ENCODE measurements at places on chromosomes 5 and 9. TPM values are rescaled to one million over a fixed set of nuclear protein-coding genes. Genes with fewer than 3 reads are reported as not detected.

GRCh38 chr9:93810028-93810971, 144.9 kb downstream of the BARX1 start:
- no peak for DNase-seq

GRCh38 chr9:127693143-127693542, 13.6 kb upstream of the CFAP157 start:
- no peak for DNase-seq

- no peak for DNase-seq
Observed at GRCh38 chr5:68957591-68957990, 136.2 kb upstream of the SLC30A5 start.

CSF2 gene
- not detected for total RNA-seq

- DNase-seq, result peak; percentile 88
Observed at GRCh38 chr9:130701059-130702022, 7.8 kb downstream of the EXOSC2 start.

DNA sequence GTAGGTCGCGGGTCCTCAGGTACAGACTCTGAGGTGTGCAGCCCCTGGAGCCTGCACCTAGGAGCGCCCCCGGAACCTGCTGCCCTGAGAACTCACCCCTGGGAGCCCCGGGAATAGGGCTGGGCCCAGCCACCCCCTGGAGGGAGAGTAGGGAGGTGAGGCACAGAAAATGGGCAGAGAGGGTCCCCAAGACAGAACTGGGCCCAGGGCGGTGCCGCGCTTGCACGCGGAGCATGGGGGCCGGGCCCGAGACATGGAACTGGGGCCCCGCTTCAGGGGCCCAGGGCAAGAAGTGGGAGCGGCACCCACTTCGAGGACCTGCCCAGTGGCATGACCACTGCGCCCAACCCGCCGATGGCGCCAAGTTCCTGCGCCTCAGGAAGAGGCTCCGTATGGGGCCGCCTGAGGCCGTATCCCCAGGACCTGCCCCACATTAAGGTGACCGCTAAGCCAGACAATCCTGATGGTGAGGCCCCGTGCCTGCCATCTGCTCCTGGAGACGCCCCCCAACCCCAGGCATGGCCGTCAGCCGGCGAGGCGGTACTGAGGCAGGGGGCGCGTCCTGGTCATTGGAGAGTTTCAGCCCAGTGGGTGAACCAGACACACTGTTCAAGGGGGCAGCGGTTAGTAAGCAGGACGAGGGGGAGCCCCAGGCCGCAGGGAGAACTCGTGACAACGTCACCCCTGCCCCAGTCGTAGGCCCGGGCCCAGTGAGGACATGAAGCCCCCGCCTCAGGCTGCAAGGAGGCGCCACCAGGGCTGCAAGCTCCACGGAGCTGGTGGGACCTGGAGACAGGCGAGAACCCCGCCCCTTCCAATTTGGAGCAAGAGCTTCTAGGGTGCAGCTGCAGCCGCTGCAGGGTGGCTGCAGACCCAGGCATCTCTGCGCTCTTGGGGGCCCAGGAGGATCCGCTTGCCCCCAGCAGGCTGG, 89.5 kb upstream of the PUM3 start:
- DNase-seq, result no peak

LHX3 gene
- total RNA-seq, result 0.55 TPM

GRCh38 chr9:76895186-76895585, 10.7 kb downstream of the PRUNE2 start:
- no peak for DNase-seq

All from testis (tissue), 5 donors.